ENCODE measurements at places on chromosomes 4 and X. TPM values are rescaled to one million over a fixed set of nuclear protein-coding genes. Genes with fewer than 3 reads are reported as not detected.

The TNIP3 gene
- not detected for total RNA-seq

- no peak overlapping the region for H3K4me3 ChIP-seq
- no peaks in the 10 kb centered on the region for H3K27me3 ChIP-seq
- no peaks in the 10 kb centered on the region for H3K4me1 ChIP-seq
- H3K36me3 ChIP-seq: no peaks in the 10 kb centered on the region
- no peak overlapping the region for H3K27ac ChIP-seq
These were observed 457.8 kb downstream of the TRAM1L1 start for GRCh38 chr4:116627545-116627944.

The EPHA5 gene
- total RNA-seq: 1.2 TPM

The IL13RA2 gene
- not detected for total RNA-seq

DNA sequence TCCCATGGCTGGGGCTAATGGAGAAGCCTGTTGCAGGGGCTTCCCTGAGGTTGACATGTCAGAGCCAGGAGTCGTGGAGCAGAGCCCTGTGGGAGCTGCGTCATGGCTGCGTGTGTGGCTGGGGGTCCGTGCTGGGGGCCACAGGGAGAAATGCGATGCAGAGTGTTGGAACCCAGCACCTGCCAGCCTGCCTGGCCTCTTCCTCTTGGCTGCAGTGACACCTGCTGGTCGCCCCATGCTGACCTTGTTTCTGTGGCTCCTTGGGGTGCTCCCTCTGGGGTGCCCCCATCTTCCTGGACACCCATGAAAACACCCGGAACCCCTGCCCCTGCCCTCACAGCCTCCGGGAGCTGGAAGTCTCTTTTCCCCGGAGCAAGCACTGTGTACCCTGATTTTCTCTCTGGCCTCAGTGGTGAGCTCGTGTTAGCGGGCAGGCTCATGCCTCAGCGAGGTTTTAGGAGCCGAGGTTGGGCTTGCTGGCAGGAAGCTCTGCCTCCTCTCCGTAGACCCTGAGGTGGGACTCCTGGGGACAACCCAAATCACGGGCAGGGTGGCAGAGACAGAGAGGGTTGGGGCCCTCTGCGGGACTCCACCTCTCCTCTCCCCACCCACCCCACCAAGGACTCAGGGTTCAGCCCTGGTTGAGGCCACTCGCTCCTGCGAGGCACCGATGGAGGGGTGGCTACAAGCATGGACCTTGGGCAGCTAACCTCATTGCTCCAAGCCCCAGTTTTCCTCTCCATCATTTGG lies 103.7 kb downstream of the SORCS2 start:
- H3K27ac ChIP-seq: no peak overlapping the region
- H3K4me3 ChIP-seq: no peak overlapping the region
- peak; percentile 42 for DNase-seq

DNA sequence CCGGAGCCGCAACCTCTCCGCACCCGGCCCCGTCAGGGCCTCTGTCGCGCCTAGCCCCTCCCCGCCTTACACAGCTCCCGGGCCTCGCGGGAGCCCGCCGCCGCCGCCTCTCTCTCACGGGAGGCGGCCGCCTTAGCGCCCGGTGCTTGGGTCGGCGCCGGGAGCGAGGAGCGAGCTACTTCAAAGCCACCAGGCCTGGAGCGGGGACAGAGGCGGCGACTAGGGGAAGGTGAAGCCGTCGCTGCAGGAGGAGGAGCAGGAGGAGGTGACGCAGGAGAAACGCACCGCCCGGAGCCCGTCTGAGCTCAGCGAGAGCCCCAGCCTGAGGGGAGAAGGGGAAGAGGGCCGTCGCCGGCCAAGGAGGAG lies 250 bp downstream of the USP9X start:
- H3K27me3 ChIP-seq: no peaks in the 10 kb centered on the region
- DNase-seq: no peak
- no peaks in the 10 kb centered on the region for H3K4me1 ChIP-seq
- peak overlapping the region; percentile 92 for H3K4me3 ChIP-seq

The ARR3 gene
- not detected for total RNA-seq

GRCh38 chr4:106038012-106038411 lies 142.7 kb downstream of the NPNT start:
- DNase-seq: no peak
- H3K36me3 ChIP-seq: no peaks in the 10 kb centered on the region
- H3K4me3 ChIP-seq: no peak overlapping the region
- H3K4me1 ChIP-seq: no peaks in the 10 kb centered on the region
- no peak overlapping the region for H3K27ac ChIP-seq
- no peaks in the 10 kb centered on the region for H3K27me3 ChIP-seq

- H3K36me3 ChIP-seq: no peaks in the 10 kb centered on the region
- no peak overlapping the region for H3K27ac ChIP-seq
- DNase-seq: no peak
- H3K4me3 ChIP-seq: no peak overlapping the region
- no peaks in the 10 kb centered on the region for H3K4me1 ChIP-seq
- no peaks in the 10 kb centered on the region for H3K27me3 ChIP-seq
These were observed 137.2 kb upstream of the ARHGEF9 start for GRCh38 chrX:63922221-63922620.

The RHOXF1 gene
- total RNA-seq: 0.82 TPM

DNA sequence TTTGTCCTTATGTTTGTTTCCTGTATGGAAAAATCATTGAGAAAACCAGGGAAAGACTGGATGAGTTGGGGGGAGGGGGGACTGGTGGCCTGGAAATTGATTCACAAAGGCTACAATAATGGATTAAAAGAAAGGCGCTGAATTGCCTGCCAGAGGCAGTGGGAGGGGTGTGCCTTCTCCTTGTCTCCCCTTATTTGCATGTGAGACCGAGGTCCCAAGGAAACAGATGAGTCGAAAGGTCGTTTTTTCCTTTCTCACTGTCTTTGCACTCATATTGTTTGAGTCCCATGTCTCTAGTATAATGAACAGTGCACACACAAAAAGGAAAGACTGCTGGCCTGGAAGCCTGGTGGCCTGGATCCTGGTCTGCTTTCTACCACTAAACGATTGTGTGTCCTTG lies 86.6 kb upstream of the ZDHHC15 start:
- no peaks in the 10 kb centered on the region for H3K4me1 ChIP-seq
- no peak overlapping the region for H3K27ac ChIP-seq
- H3K36me3 ChIP-seq: no peaks in the 10 kb centered on the region
- no peaks in the 10 kb centered on the region for H3K27me3 ChIP-seq
- no peak overlapping the region for H3K4me3 ChIP-seq

DNA sequence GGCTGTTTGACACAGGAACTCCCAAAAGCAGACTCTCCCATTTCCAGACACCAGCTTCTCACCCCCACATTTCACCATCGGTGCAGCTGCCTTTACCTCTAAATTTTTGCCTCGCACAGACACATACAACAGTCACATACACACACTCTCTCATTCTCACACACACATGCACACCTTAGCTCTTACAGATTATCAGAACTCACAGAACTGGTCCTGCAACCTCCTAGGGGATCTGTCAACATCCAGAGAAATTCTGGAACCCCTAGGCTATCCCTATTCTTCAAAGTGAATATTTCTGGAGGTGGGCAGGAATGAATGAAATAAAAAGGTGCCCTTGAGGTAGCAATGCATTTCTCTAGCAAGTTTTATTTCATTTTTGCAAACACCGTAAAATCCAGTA lies 4.1 kb downstream of the HS6ST2 start:
- H3K36me3 ChIP-seq: no peaks in the 10 kb centered on the region
- no peaks in the 10 kb centered on the region for H3K27me3 ChIP-seq
- no peak overlapping the region for H3K4me3 ChIP-seq

DNA sequence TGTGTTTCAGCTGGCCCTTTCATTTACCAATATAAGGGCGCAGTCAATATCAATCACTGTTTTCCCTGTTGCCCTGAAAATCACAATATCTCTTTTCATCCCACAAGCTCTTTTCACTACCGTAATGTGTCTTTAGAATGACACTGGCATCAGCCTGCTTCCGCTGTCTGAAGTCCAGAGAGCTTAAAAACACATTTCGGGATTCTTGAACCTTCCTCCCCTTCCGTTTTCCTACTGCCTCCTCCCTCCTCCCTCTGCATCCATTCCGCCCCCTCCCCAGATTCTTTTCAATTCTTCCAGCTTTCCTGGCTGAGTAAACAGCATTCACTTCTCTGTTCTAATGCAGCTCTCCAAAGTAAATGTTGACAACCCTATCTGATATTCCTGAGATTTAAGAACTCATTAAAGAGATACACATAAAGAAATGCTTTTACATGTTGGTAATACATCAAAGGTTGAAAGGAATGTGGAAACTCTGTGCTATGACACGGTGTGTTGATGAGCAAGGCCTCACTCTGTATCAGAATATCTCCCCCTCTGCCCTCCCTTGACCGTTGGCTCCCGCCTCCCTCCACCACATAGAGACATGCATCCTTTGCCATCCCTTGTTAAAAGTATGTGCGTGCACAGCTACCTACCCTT lies 83.5 kb upstream of the SPRY1 start:
- H3K4me3 ChIP-seq: no peak overlapping the region
- no peaks in the 10 kb centered on the region for H3K4me1 ChIP-seq
- H3K36me3 ChIP-seq: no peaks in the 10 kb centered on the region
- H3K27me3 ChIP-seq: no peaks in the 10 kb centered on the region
- no peak overlapping the region for H3K27ac ChIP-seq
- DNase-seq: no peak

The SSX2 gene
- total RNA-seq: not detected

The SULT1B1 gene
- total RNA-seq: 0.51 TPM

DNA sequence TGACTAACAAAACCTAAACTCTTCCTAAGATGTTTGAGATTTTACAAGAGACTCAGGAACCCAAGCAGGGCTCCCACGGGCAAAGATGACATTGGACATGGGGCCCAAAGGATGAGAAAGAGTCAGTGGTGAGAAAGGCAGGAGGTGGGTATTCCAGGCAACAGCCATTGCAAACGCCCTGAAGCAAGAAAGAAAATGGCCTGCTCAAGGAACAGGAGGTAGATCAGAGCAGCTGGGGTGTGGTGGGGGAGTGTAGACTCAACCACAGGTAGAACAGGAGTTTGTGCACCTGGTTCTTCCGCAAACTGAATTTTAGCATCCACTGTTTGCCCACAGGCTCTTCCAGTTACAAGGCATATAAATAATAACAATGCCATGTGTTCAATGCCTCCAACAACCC lies 3.3 kb downstream of the PPP2R2C start:
- H3K36me3 ChIP-seq: no peaks in the 10 kb centered on the region
- H3K27ac ChIP-seq: no peak overlapping the region
- no peaks in the 10 kb centered on the region for H3K27me3 ChIP-seq
- H3K4me3 ChIP-seq: no peak overlapping the region
- no peaks in the 10 kb centered on the region for H3K4me1 ChIP-seq

GRCh38 chr4:118340109-118340508 lies 12.7 kb downstream of the PRSS12 start:
- no peak overlapping the region for H3K4me3 ChIP-seq
- no peaks in the 10 kb centered on the region for H3K36me3 ChIP-seq
- no peaks in the 10 kb centered on the region for H3K27me3 ChIP-seq
- no peak overlapping the region for H3K27ac ChIP-seq

DNA sequence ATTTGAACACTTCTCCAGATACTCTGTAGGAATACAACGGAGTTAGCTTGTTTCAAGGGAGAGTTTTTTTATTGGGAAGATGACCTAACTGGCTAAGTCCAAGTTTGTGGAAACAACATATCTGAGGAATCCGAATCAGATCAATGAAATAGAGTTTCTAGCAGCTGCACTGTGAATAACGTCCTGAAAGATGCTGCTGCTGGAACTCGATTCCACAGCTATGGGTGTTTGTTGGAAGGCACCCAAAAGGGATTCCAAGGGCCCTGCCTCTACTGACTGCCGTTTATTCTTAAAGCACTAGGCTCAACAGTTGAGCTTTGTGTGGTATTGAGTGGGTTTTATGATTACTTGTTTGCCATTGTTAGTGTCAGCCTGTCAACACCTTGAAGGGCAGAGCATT lies 6.6 kb upstream of the GBA3 start:
- H3K27ac ChIP-seq: no peak overlapping the region
- DNase-seq: no peak
- no peaks in the 10 kb centered on the region for H3K36me3 ChIP-seq
- no peaks in the 10 kb centered on the region for H3K4me1 ChIP-seq
- H3K4me3 ChIP-seq: no peak overlapping the region
- H3K27me3 ChIP-seq: no peaks in the 10 kb centered on the region

GRCh38 chrX:16130707-16131106 lies 7.3 kb downstream of the GRPR start:
- no peaks in the 10 kb centered on the region for H3K27me3 ChIP-seq
- no peaks in the 10 kb centered on the region for H3K4me1 ChIP-seq
- no peak overlapping the region for H3K27ac ChIP-seq

The NCAPG gene
- not detected for total RNA-seq

GRCh38 chrX:100979881-100980607 lies 10.5 kb downstream of the ARL13A start:
- H3K36me3 ChIP-seq: no peaks in the 10 kb centered on the region
- H3K27ac ChIP-seq: no peak overlapping the region
- H3K27me3 ChIP-seq: no peaks in the 10 kb centered on the region
- H3K4me3 ChIP-seq: no peak overlapping the region
- DNase-seq: no peak

GRCh38 chrX:19745077-19745476 lies 142.3 kb downstream of the SH3KBP1 start:
- no peaks in the 10 kb centered on the region for H3K36me3 ChIP-seq
- H3K4me1 ChIP-seq: no peaks in the 10 kb centered on the region
- H3K27ac ChIP-seq: no peak overlapping the region
- no peak overlapping the region for H3K4me3 ChIP-seq
- no peaks in the 10 kb centered on the region for H3K27me3 ChIP-seq
- no peak for DNase-seq

GRCh38 chrX:109890910-109891502 lies 111.9 kb upstream of the TMEM164 start:
- H3K4me1 ChIP-seq: no peaks in the 10 kb centered on the region
- no peaks in the 10 kb centered on the region for H3K36me3 ChIP-seq
- no peaks in the 10 kb centered on the region for H3K27me3 ChIP-seq

DNA sequence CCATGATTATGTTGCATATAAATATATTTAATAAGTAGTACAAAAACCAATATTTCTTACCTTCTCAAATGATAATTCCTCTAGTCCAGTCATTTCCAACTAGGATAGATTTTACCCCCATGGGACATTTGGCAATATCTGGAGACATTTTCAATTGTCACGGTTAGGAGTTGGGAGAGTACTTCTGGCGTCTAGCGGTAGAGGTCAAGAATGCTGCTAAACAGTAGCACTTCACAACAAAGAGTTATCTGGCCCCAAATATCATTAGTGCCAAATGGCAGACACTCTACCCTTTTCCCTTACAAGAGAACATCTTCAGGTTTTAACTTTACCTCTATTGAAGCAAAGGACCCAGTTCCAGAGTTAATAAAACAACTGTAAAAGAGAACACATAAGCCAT lies 168.1 kb downstream of the FAT4 start:
- no peak for DNase-seq
- H3K4me3 ChIP-seq: no peak overlapping the region
- H3K27me3 ChIP-seq: no peaks in the 10 kb centered on the region
- H3K27ac ChIP-seq: no peak overlapping the region
- no peaks in the 10 kb centered on the region for H3K36me3 ChIP-seq

DNA sequence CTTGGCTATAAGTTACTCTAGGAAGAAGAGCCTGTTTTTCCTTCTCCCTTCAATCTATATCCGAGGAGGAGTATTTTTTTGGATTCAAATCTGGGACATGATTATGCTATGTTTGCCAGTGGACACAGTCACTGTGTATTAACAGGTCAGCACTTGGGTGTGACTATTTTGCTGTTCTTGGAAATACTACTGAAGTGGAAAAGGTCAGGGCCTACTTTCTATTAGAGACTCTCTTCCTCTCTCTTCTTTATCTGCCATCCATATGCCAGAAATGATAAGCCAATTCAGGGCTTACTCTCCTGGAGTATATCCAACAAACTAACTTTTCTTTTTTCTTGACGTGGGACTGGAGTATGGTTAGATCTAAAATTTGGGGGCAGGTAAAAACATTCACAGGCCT lies 40.5 kb downstream of the MID1IP1 start:
- no peaks in the 10 kb centered on the region for H3K4me1 ChIP-seq
- no peak overlapping the region for H3K27ac ChIP-seq
- no peak overlapping the region for H3K4me3 ChIP-seq
- H3K36me3 ChIP-seq: no peaks in the 10 kb centered on the region
- no peak for DNase-seq

The OTUD6A gene
- not detected for total RNA-seq

Measured in uterus (tissue), 4 donors.